Neuronal stem cell (in vitro differentiated cells): ENCODE measurements at places on chromosomes 7 and 10.

DNA sequence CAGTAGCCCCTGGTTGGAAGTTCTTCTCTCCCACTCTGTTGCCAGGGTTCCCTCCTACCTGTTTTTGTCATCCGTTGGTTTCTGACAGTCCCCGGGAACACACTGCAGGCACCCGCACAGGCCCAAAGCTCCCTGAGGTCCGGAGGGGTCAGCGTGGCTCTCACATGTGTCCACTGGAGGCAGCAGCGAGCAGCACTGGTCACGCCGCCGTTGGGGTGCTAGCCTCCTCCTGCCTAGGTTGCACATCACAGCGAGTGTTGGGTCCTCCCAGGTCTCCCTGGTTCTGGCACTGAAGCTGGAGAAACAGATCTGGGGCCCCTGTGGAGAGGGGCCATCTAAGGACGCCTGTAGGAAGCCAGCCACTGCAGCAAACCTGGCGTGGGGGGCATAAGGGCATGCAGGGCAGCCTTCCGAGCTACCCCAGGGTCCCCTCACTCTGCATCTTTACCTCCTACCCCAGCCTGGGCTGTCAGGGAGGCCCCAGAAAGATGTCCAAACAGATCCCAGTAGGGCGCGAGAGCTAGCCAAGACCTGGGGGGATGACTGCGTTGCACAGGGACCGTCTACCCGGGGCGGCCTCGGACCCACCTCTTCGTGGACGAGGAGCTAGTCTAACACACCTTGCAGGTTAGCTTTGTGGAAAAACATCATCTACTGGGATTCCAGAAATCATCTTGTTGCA, 28.9 kb downstream of the LRRC27 start:
- no peak for DNase-seq

DNA sequence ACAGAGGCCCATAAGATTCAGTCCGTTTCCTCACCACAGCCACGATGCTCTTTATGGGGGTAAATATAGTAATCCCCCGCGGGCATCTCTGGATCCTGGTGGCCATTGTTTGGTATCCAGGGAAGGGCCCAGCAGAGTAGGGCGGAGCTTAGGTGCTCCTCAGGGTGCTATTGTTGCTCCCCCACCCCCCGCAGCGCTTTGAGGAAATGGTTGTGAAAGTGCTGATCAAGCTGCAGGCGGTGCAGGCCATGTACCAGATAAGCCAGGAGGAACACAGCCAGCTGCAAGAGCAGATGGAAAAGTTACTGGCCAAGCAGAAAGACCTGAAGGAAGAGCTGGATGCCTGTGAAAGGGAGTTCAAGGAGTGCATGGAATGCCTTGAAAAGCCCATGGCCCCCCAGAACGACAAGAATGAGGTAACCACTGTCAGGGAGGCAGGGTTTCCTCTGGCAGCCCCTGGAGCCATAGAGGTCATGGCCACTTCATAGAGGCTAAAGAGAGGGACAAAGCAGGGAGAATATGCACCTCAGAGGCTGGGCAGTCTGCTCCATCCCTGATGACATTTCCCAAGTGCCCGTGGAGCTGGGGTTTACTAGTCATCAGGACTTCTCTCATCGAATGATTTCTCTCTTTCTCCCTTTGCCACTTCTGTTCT, 17.6 kb upstream of the FLNC start:
- no peak for DNase-seq

GRCh38 chr7:117248829-117249228, 74.0 kb downstream of the WNT2 start:
- DNase-seq: no peak

DNA sequence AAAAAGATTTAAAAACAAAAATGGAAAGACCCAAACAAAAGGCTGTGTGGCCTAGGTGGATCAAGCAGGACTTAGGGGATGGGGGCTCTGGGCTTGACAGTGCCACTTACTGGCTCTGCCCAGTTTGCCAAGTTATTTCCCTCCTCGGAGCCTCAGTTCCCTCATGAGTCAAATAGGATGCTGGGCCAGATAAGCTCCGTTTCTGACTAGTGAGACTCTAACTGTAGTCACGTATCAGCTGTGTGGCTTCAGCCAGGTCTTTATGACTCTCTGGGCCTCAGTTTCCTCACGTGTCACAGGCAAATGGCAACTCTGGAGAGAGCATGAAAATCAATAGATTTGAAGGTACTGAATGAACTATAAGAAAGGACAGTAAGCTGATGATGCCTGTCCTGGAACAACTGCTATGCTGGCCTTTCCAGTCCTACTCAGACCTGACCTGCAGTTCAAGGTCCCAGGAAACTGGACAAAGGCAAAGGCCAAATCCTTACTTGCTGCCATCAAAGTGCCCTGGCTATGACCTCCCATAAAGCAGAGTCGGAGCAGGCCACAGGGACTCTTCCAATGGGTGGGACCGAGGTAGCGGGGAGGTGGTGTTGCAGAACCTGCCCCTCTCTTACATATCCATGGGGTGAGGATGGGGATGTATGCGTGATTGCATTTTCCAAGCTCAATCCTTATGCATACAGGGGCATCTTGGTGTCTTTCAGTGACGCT, 27.0 kb downstream of the FAM53B start:
- no peak for DNase-seq

- no peak for DNase-seq
Observed at GRCh38 chr7:12456506-12456905, 52.8 kb upstream of the VWDE start.

DNA sequence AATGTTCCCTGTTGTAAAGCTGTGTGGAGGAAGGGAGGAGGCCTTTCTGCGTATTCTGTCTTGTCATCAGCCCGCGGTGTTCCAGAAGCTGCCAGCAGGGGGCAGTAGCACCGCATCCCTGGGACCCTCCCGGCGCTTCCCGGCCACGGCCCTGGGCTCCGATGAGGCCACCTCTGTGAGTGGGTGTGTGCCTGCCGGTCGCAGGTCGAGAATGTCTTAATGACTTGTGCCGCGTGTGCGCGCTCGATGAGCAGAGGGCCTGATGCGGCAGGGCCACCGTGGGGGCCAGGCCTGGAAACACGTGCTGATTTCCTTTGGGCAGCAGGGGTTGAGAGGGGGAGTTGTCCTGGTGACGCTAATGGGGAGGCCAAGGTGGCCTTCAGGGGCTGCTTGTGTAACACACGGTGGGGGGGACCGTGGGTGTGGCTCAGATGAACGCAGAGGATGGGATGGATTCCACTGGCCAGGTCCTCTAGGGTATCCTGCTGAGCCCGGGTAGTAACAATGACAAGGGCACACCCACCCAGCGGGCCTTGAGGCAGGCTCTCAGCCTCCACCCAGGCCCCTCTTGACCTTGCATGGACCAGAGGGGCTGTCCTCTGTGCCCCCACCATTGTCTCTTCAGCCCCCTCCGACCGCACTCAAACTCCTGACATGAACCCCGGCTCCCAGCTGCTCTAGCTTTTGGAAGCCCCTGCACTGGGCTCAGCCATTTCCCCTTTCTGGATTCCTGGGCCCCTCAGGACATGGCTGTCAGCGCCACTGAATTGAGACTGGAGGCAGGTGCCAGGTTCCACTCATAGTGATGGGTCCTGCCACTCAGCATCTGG, 135.9 kb upstream of the PODXL start:
- DNase-seq: peak; percentile 78

DNA sequence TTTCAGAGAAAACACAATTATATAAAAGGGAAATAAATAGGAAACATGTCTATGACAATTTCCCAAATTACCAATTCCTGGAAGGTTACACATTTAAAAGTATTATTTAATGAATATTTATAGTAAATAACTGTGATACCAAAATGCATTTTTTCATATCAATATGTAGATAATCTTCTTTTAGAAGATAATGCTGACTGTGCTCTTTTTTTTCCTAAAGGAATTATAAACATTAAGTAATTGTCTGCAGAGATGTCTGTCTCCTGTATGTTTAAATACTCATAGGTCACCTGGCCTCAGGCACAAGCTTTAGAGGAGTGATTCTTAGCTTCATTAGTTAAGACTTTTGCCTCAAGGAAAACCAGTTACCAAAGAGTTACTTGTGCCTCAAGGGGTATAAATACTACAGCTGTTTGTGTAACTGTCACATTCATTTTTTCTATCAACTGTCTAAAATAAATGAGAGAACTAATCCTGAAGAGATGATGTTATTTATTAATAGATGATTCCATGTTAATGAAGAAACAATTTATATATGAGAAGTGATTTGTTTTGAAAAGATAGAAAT, 77.1 kb downstream of the DNAJC1 start:
- no peak for DNase-seq

DNA sequence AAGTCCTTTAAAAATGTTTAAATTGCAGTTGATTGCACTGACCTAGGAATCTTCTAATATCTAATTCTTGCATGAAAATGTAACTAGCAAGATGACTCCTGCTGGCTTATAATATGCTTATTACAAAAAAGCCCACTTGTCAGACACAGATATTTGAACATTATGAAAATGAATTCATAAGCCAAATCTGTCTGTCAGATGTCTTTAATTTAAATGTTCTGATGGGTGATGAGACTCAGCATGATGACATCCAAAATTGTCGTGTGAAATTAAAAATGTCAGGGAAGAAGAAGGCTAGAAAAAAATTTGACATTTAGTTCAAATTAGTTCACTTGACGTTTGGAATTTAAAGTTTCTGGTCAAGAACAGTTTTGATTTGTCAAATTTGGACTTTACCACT, 277.8 kb downstream of the PHF14 start:
- no peak for DNase-seq

DNA sequence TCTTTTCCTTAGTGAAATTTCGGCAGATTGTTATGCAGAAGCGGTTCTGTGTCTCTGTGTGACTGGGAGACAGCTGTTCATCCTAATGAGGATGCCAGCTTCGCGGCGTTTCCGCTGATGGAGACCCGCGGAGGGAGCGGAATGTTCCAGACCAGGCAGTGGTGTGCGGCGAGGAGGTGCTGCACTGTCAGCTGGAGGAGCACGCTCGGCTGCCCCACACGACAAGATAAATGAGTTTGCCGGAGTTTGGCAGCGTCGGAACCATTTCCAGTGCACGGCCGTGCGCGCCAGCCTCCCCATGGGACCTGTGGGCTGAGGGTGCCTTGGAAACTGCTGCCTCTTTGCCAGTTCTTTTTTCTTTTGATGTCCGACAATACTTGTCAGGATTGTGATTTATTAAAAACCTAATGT, 64.6 kb downstream of the WDR37 start:
- DNase-seq: no peak

DNA sequence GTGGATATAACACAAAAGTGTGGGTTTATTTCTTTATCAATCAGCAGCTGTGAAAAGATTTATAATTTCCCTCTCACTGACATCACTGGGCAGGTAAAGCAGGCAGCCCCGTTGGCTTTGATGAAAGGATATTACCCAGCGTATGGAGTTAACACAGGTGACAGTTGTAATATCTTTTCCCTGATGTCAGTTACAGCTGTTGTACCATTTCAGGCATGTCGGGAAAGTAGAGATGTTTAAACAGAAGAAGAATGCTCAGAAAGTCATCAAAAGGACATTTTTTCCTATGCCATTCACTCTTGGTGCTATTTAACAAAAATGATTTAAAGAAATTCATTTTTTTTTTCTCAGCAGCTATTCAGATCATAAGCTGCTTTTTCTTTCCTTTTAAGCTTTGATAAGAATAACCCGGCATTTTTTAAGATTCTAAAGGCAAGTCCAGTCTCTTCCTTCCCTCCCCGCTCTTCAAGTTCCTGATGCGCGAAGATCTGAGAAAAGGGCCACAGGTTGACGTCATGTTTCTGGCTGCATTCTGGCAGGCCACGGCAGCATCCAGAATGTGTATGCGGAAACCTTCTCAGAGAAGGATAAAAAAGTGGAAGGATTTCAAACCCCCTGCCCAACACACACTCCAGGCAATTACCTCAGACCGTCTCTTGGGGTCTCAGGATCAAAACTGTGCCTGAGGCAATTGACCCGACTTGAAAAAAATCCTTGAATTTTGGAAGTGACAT, 32.5 kb upstream of the ADAM12 start:
- no peak for DNase-seq

- no peak for DNase-seq
Observed at GRCh38 chr10:88851706-88852105, at the start of gene ANKRD22. Gene ANKRD22, minus strand, starts transcription at chr10:88851844. Its CDS starts 237 bp downstream, at chr10:88851607.

DNA sequence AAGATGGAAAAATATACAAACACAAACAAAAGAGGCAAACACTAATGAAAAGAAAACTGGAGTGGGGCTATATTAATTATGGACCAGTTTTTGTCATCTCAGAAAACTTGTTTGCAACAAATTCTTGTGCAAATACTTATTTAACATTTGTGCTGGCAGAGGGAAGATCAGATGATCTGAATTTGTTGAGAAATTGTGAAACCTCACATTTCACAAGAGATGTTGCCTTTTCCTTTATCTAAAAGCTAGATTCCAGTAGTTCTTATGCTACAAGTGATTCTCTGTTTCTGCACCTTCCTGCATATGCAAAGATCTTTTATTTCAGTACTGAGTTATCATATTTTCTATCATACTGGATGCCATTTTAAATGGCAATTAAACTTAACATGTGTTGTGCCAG, 320.7 kb downstream of the SUGCT start:
- no peak for DNase-seq

GRCh38 chr10:28947171-28947570, 269.9 kb downstream of the BAMBI start:
- no peak for DNase-seq

- no peak for DNase-seq
Observed at GRCh38 chr7:81507221-81507620, 262.6 kb downstream of the HGF start.

GRCh38 chr10:31304291-31304970, 14.6 kb upstream of the ZEB1 start:
- DNase-seq: no peak

- no peak for DNase-seq
Observed at GRCh38 chr10:49410365-49411074, 14.6 kb upstream of the DRGX start.

- no peak for DNase-seq
Observed at GRCh38 chr7:80601999-80602398, 36.4 kb upstream of the CD36 start.

DNA sequence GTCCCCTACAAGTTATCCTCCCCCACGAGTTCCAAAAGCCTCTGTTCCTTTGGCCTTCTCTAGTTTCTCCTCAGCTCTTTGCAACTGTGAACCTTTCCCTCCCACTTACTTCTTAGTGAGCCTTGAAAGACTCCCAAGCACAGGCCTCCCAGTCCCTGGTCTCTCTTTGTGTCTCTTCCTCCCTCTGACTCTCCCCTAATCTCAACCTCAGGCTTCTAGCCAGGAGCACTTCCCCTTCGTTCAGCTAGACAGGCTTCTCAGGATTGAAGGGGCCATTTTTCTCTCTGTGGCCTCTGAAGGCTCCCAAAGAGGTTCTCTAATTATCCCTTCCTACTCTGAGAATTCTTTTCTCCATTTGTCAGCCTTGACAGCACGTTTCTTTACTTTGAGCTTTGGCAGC, 50.2 kb upstream of the PHYHIPL start:
- DNase-seq: peak; percentile 4

DNA sequence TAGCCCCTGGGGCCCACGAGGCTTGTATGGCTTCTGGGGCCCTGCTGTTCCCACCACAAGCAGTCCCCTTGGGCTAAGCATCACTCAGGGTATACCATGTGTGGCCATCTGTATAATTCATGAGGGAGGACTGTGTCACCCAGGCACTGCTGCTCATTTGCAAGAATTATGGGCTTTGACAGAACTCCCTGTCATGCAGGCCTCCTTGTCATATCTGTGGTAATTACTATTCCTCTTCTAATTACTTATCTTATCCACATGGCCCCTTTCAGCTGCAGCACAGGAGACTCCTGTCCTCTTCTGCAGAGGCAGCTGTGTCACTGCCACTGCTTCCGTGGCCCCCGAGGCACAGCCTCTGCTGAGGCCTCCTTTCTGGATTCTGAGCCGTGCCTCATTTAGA, 46.3 kb downstream of the LRMDA start:
- DNase-seq: no peak
